GOT3 (cell line): ENCODE measurements at places on chromosomes 7 and 10.

DNA sequence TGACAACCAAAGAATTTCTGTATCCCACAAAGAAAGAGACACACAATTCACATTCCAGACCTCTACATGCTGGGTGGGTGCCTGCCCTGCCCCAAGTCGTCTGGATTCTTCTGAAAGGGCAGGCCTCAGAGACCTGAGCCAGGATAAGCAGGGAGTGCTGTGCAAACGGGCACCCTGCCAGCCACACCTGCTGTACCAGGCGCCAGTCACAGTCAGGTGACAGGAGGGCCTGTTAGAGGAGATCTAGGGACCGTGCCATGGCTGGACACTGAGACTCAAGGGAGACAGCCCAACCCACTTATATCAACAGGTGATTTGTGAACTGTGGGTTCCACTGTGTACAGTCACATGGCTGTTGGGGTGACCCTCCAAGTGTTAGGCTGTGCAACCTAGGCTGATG is 103.1 kb upstream of the AFAP1L2 start:
- no peak for DNase-seq

GRCh38 chr7:103379270-103379975 is 32.0 kb downstream of the PSMC2 start:
- DNase-seq = no peak

DNA sequence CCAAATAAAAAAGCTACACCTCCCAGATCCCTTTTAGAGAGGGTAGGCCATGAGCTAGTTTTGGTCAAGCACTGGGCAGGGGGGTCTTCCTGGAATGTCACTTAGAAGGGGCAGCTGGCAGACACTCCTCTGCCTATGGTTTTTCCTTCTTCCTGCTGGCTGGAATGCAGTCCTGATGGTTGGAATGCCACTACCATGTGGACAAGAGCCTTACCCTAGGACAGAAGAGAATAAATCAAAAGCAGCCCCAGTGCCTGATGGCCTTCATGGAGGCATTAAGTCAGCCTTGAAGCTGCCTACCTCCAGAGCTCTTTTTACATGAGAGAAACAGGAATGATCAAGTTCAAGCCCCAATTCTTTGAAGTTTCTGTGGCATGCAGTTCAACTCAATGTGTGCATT is 43.5 kb upstream of the SORBS1 start:
- no peak for DNase-seq

GRCh38 chr10:71920540-71921323 is 43.5 kb upstream of the CHST3 start:
- DNase-seq = no peak

DNA sequence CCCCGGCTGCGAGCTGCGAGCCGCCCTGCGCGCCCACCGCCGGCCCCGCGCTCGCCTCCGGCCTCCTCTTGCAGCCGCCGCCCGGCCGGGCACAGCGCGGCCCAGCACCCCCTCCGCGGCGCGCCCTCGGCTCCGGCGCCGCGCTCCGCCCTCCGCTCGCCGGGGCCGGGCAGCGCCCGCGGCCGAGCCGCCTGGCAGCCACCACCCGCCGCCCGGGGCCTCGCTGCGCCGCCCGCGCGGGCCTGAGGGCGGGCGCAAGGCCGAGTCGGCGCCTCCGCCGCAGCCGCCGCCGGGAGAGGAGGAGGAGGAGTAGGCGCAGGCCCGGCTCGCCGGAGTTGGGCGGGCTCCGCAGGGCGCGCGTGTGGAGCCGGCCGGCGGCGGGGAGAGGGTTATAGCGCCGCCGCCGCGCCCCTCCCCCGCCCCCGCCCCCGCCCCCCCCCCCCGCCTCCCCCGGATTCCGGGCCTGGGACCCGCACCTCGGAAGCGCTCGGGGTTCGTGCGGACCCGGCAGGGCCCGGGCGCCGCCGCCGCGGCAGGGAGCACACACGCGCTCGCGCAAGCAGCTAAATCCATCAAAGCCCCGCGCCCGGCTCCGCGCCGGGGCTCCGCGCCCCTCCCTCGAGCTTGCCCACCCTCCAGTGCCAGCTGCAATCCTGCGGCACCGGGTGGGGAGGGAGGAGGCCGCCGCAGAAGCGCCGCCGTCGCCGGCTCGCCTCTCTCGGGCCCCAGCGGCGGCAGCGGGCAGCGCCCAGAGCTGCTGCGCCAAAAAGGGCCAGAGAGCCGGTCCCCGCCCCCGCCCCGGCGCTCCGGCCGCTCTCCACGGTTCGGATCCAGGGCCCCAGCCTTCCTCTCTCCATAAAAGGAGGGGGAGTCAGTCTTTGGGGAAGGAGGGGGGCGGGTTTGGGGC is at the start of gene PDGFA:
Gene PDGFA (minus strand): TSS at position 363 of the 907 bp plus-strand sequence. CDS start 845 bp downstream, outside the sequence.
- DNase-seq = no peak

GRCh38 chr7:74344132-74344496 is 54.9 kb downstream of the CLIP2 start:
- DNase-seq = no peak

- DNase-seq = no peak
Measured at GRCh38 chr7:137895301-137896221, 48.8 kb upstream of the DGKI start.

- DNase-seq = no peak
Measured at GRCh38 chr10:113858541-113858940, 4.1 kb downstream of the NHLRC2 start.

DNA sequence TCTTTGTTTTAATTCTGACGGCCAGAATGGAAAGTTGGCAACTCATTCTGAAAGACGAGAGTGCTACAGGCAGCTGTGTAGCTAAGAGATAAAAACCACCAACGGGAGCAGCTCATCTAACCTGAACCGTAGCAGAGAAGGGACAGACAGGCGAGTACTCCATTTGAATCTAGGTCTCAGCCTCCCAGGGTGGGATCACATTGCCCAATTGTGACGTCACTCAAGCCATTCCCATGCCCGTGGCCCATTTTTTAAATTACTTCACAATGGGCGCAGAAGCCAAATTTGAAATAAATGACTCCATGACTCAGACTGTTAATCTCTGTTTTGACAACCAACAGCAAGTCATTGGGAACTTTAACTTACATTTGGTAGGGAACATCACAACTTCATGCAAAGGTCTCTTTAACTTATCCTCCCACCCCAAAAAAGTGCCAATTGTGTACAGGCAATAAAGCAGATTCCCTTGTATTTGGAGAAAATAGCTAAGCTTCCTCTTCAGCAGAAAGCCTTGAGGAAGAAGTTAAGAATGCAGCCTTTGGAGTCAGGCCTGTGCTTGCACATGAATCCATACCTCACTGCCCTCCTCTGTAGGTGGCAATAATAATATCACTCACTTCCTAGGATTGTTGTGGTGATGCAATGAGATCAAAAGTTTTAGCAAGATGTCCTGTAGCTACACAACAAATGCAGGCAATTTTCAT is 93.2 kb upstream of the KIF5B start:
- peak; percentile 34 for DNase-seq

DNA sequence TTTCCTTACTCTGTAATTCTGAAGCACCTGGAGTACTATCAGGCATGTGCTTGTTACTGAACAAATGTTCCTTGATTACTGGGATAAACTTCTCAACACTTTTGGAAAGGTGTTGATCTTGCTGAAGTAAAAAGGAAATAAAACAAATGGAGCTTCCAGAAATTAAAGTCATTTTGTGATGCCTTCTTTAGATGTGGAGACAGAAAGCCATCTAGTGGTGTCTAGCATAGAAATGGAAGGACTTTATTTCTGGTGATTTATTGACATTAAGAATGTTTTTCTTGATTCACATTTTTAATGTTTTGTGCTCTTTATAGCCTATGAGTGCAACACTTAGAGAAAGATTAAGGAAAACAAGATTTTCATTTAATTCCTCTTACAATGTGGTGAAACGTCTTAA is 1.4 kb downstream of the SFR1 start:
- DNase-seq = no peak

GRCh38 chr7:146681487-146681886 is 564.9 kb downstream of the CNTNAP2 start:
- DNase-seq = no peak

GRCh38 chr10:120005207-120006201 is 113.0 kb downstream of the SEC23IP start:
- no peak for DNase-seq

- DNase-seq = no peak
Measured at GRCh38 chr7:121447911-121448300, 51.8 kb upstream of the FAM3C start.

GRCh38 chr7:32066441-32066840 is 3.8 kb downstream of the PDE1C start:
- DNase-seq = no peak

- no peak for DNase-seq
Measured at GRCh38 chr10:72334196-72334824, 20.4 kb downstream of the DNAJB12 start.

DNA sequence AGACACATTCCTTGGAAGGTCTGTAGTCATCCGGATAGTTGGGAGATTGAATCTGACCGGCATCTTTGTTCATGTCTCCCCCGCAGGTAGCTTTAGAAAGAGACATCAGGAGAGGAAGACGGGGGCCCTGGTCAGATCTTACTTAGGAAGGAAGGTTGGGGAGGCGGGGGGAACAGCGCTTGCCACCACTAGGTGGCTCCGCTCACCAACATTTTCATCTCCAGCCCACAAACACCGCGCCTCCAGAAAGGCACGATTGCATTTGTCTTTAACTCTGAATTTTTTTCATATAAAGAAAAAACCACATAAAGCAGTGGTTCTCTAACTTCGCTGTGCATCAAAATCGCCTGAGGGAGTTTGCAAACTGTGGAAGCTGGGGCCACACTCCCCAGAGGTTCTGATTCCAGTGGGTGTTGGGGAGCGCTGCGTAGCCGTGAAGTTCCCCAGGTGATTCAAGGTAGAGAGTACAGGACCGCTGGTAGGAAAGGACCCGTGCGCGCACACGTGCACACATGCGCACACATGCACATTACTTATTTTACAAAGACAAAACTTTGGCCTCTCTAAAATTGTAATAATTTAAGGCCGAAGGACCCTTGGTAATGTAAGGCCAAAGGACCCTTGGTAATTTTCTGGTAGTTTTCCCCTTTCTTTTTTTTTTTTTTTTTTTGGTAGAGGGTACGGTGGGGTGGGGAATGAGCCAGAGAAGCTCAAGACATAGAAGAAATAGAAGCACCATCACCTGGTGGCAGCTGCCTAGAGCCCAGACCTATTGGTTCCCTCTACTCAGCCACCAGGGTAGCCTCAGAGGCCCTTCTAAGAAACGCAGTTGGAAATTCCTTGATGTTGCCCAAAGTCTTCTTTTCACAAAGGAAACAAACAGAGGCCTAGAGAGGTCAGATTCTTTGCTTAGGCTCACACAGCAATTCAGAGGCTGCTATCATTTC is 37.4 kb upstream of the OPALIN start:
- DNase-seq = peak; percentile 17

- DNase-seq = no peak
Measured at GRCh38 chr10:76885816-76886215, 751.8 kb downstream of the KCNMA1 start.

DNA sequence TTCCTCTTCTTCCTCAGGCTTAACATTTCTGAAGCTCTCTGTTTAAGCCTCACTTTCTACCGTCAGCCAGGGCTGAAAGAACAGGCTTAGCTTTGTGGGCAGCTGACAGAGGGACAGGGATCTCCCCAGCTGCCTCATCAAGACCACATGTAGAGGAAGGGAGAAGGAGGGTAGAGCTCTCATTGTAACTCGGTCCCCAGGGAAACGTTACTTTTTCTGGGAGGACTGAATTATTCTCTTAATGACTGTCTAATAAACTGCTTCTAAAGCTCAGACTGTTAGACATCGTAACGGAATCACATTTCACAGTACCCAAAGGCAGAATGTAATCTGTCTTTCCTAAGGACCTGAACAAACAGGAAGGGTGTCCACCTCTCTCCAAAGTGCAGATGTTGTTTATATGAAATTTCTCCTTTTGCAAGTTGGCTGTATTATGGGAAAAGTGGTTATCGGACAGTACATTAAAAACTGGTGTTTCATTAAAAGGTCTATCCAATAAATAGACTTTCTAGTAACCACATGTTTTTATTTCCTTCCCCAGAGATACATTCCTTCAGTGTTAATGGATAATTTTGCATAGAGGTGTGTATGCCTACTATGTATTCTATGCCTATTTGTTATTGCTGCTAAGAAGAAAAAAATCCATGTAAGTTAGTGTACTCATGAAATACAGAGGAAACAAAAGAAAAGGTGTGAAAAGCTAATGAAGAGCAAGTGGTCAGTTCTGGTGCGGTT is 144.2 kb downstream of the CTTNBP2 start:
- DNase-seq = no peak

- DNase-seq = no peak
Measured at GRCh38 chr7:55117286-55117685, 98.5 kb downstream of the EGFR start.

GRCh38 chr7:36048902-36049240 is 104.2 kb upstream of the EEPD1 start:
- no peak for DNase-seq

DNA sequence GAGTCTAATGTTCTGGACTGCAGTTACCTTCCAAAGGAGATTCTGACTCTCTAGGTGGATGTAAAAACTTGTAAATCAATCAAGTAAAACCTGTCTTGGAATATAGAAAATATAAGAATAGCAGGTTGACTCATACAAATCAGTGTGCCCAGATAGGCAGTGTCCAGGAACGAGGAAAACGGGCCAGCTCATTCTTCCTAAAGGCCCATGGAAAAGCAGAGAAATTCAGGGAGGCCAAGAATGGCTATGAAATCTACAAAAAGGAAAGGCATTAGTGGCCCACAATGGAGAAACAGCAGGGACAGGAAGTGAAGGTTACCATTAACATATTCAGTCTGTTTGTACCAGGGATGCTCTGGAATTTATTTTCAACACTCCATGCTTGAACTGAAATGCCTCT is 14.9 kb downstream of the GLI3 start:
- DNase-seq = no peak

GRCh38 chr10:13844651-13845050 is 257.9 kb downstream of the PRPF18 start:
- DNase-seq = no peak

- no peak for DNase-seq
Measured at GRCh38 chr10:58477122-58477521, 35.5 kb upstream of the BICC1 start.

GRCh38 chr10:45580371-45581215 is 92.0 kb downstream of the ZFAND4 start:
- DNase-seq = no peak

- no peak for DNase-seq
Measured at GRCh38 chr10:59388671-59388976, 26.3 kb upstream of the FAM13C start.

DNA sequence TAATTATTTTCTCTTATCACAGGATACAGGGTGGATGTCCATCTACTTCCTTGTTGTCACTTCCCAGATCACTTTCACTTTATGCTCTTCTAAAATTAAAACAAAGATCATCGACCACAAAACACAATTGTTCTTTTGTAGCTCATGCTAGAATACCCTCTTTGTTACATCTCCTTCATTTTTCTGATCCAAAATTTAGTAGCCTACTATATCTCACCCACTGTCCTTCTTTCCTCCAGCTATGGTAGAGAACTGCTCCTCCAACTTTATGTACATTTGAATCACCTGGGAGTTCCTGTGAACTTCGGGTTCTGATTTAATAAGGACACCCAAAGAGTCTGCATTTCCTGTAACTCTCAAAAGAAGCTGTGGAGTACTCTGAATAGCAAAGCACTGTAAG is 1.2 kb upstream of the AHR start:
- no peak for DNase-seq

GRCh38 chr7:28565980-28566379 is 153.7 kb downstream of the CREB5 start:
- DNase-seq = no peak
